ENCODE measurements at places on chromosomes 4 and X.

DNA sequence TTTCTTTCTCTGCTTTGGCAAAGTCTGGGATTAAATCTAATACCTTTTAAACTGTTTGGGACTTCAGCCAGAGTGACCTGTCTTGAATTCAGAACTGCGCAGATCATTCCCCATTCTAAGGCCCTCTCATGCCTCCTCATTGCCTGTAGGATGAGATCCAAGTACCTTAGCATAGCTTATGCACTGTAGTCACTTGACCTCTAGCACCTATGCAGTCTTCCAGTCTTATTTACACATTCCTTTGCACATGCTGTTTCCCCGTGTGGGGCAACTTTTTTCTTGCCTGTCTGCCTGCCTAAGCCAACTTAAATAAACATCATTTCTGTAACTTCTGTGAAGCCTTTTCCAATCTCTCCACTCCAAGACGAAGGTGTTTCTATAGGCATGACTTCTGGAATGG lies 68.4 kb downstream of the AR start:
- DNase-seq: no peak

DNA sequence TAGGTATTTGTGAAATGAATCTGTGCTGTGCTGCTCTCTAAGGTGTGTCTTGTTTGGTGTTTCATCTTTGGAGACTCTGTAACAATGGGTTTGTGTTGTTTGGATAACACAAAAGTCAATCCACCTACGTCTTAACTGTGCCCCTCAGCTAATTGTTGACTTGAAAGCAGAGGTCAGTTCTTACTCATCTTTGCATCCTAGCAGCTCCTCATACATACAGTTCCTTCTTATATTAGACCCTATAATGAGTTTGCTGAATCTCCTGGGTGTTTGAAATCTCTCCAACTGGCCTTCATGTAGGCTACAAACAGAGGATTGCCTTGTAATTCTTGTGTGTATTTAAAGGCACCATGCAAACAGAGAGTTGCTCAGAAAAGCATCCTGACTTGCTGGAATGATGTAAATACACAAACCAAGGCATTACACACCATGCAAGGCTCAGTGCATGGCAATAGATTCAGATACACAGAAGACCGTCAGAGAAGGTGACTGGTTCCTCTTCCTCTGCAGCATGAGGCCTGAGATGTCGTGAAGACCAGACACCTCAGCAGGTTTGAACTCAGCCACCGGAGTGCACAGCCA lies 220.0 kb upstream of the JADE1 start:
- DNase-seq: no peak

DNA sequence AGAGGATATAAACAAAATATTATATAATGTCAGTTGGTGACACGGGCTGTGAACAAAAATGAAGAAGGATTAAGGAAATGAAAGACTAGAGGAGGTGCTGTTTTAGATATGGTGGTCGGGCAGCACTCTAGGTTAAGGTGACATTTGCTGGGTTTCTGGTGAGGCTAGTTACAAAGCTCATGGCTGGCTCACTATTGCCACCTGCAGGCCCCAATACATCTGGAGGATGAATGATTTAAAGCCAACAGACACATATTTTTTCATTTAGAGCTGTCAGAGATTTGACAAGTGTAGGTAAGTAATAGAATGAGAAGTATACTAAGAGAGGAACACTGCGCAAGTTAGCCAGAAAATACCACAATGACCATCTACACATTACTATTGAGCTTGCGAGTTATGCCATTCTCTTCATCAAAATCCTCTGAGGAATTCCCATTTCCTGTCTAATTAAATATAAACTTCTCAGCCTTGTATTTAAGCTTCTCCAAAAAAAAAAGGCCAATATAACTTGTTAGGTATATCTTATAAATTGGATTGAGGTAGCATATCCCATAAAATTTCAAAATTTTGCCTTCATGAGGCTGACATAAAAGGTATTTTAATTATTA lies 6.4 kb upstream of the FGG start:
- no peak for DNase-seq

DNA sequence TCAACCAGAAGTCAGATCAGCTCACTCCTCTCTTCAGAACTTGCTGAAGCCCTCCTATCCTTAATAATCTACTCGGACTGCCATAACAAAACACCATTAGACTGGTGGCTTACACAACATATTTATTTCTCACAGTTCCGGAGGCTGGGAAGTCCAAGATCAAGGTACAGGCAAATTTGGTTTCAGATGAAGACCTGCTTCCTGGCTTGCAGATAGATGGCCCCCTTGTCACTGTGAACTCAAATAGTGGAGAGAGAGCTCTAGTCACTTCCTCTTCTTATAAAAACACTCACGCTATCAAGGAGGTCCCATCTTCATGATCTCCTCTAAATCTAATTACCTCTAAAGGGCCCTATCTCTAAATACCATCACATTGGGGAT lies 125.1 kb downstream of the CAMK2D start:
- no peak for DNase-seq

GRCh38 chrX:49925176-49925575 lies 2.8 kb downstream of the CLCN5 start:
- DNase-seq: no peak

GRCh38 chr4:139776235-139776634 lies 110.6 kb downstream of the MGST2 start:
- DNase-seq: no peak

DNA sequence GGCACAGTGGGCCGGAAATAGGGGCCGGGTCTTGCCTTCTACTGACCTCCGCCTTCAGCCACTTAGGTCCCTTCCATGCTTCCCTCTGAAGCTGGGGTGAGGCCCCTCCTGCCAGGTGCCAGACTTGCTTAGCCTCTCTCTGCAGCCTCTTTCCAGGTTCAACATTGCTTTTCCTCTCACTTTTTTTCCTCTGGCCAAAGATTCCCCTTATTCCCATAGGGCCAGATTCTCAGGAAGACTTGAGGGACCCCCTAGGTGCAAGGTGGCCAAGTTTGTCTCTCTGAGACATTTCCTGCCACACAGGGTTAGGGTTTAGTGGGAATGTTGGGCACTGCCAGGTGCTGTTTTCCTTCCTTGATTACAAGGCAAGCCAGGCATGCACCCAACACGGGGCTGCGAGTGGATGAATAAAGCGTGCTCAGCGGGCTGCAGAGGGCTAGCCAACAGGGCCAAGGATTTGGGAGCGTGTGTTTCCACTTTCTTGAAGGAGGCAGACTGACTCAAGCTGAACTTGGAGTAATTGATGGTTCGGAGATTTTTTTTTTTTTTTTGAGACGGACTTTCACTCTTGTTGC lies 7.6 kb upstream of the GJB1 start:
- no peak for DNase-seq

- no peak for DNase-seq
Measured at GRCh38 chrX:53279296-53280237, 1.8 kb downstream of the IQSEC2 start.

GRCh38 chr4:181479141-181479540 lies 764.1 kb upstream of the TENM3 start:
- no peak for DNase-seq

All from thoracic aorta (tissue), 2 donors.